CD4-positive, alpha-beta T cell treated with Interleukin-6 at 100 ng/mL for 8 hours (primary cell): ENCODE measurements at places on chromosomes 5 and 9.

DNA sequence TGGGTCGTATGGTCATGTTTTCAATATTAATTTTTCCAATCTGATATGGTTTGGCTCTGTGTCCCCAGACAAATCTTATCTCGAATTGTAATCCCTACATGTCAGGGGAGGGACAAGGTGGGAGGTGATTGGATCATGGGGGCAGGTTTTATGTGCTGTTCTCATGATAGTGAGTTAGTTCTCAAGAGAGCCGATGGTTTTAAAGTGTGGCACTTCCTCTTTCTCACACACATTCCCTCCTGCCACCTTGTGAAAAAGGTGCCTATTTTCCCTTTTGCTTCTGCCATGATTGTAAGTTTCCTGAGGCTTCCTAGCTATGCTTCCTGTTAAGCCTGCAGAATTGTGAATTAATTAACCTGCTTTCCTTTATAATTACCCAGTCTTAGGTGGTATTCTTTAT lies 309.1 kb upstream of the GRIN3A start:
- no peak for DNase-seq

GRCh38 chr5:16411741-16412455 lies 53.7 kb downstream of the ZNF622 start:
- no peak for DNase-seq

DNA sequence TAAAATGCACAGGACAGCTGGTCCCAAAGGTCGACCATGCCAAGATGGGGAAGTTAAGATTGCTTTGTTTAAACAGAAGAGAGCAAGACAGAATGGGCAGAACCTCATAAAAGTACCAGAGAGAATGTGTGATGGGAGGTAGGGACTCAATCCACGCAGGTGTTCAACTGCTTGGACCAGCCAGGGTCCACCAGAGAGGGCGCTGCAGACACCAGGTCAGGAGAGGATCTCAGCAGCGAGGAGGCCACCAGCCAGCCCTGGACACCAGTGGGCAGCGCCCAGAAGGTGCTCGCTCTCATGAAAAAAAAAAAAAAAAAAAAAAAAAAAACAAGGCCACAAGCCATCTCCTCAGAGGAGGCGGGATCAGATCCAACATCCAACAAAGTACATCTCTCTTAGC lies 81.8 kb downstream of the SHC3 start:
- DNase-seq = no peak

GRCh38 chr5:6216471-6217075 lies 161.8 kb downstream of the MED10 start:
- DNase-seq = no peak

GRCh38 chr9:109344866-109345265 lies 24.0 kb upstream of the EPB41L4B start:
- DNase-seq = no peak

DNA sequence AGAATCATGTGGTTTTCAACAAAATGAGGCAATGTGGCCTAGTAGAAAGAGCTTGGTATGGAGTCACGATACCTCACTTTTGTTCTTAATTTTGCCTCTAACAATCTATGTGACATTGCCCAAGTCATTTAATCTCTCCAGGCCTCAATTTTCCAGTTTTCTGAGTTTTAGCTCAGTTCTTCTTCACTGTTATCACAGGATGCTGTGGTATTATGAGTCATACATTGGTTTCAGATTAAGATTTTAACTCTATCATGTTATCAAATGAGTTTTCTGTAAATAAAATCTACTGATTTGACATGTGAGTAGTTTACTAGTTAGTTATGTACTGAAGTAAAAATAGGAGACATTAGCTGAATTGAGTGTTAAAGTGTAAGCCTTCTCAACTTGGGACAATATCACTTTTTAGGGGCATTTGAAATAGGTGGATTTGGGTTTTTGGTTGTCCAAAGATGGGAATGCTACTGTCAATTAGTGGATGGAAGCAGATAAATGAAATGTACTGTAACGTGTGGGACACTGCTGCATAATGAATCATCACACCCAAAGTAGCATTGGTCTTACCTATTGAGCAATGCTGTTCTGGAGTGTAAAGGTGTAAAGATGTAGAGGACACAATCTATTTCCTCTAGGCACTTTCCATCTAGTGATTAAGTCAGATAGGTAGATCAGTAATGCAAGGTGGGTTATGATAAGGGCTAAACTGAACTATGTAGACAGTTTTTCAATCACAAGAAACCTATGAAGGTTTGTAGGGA lies 73.3 kb downstream of the NNT start:
- no peak for DNase-seq

GRCh38 chr5:109611061-109611460 lies 78.7 kb upstream of the MAN2A1 start:
- DNase-seq = no peak

- no peak for DNase-seq
Measured at GRCh38 chr5:120413686-120414085, 50.4 kb upstream of the PRR16 start.
